ENCODE measurements at places on chromosomes 4 and X.
A peak's percentile ranks its signal among the peaks of the same experiment; 100 is the strongest.

DNA sequence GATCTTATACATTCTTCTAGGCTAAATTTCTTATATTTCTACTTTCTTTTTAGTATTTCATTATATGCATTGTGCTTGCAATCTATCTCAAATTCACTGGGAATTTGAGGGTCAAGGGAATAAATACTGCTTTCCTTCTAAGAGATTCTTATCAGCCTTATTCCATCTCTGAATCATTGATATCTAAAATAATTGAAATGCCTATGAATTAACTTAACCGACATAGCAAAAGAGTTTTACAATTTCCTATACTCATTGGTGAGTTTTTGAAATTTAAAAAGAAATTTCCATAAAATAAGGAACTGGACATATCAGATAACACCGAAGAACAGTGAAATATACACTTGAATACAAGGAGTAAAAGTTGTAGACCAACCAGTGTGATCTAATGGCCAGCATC is 373.7 kb downstream of the NAF1 start:
- DNase-seq = no peak

GRCh38 chr4:108601532-108601931 is 18.8 kb upstream of the RPL34 start:
- no peak for DNase-seq

GRCh38 chr4:101039367-101039766 is 308.0 kb downstream of the PPP3CA start:
- DNase-seq = no peak

DNA sequence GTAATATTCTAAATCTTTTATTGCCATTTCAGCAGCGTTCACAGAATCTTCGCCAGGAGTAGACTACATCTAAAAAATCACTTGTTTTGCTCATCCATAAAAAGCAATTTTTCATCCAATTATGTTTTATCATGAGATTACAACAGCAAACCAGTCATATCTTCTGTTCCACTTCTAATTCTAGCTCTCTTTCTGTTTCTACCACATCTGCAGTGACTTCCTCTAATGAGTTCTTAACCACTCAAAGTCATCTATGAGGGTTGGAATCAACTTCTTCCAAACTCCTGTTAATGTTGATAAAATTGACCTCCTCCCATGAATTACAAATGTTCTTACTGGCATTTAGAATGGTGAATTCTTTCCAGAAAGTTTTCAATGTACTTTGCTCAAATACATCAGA is 174.4 kb upstream of the BRWD3 start:
- no peak for DNase-seq

GRCh38 chr4:10856271-10856782 is 171.8 kb upstream of the CLNK start:
- DNase-seq = no peak

GRCh38 chr4:156118507-156119220 is 165.0 kb upstream of the CTSO start:
- DNase-seq = no peak

GRCh38 chr4:42653626-42654560 is 3.0 kb downstream of the ATP8A1 start:
- DNase-seq = peak; percentile 40

DNA sequence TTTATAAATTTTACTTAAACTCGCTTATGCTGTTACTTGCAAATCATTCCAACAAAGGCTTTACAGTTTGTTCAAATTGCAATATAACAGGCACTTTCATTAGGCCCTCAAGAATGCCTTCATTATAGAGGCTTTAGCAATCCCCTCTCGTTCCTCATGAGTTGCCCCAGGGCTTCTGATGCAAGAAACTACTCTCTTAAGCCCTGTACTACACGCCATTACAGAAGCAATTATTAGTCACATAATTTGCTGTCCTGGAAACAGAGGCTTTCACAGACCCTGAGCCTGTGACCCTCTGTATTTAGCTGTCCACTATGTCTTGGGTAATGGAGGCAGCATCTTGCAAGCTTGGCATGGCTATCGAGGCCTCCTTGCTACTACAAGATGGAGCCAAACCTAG is 965.9 kb upstream of the DIAPH2 start:
- DNase-seq = no peak

DNA sequence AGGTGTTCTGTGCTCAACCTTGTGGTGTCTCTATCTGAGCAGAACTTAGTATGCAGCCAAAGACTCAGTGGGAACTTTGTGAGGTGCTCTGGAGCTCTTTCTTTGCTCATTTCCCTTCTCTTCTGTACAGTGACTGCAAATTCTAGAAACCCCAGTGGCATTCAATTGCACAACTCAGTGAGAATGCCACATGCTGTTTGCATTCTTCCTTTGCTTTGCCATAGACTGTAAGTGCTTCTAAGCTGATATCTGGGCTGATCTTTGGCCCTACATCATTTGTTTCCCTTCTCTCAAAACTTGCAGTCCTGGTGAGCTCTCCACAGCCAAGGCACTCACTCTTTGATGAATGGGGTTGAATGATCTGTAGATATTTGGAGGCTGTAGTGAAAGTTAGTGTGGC is 7.0 kb downstream of the PNMA3 start:
- DNase-seq = no peak

DNA sequence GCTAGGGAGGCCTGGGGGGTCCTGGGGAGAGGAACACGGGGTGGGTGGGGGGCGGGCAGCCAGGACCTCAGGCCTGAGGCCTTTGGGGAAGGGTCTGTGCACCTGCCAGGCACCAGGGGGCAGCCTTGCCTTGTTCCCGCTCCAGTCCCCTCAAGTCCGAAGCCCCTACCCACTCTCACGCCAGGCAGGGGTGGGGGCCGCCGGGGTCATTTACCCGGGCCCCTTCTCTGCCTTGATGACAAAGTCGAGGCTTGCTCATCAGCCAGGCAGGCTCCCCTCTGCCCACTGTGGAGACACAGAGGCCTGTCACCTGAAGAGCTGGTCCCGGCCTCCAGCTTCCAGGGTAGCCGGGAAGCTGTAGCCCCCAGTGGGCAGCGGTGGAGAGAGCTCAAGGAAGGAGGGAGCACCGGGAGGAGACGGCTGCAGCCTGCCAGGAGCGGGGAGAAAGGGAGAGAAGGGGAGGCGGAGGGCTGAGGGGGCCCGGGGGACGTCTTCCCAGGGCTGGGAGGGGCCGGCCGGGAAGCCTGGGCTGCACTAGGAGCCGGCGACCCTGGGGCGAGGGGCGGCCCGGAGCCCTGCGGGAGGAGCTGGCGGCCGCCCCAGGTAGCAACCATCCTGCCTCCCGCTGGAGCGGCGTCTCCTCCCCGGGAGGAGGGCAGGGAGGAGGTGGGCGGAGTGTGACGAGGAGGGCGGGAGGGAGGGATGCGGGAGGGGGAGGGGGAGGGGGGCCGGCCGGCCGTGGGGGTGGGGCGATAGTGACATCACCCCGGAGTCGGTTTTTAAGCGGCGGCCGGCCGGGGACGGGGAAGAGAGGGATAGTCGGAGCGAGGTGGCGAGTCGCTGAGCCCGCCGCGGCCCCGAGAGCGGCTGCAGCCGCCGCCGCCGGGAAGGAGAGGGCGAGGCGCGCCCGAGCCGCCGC is at the start of gene SLC6A8:
TSS of gene SLC6A8 (plus strand) at position 806 of the 919 bp plus-strand sequence. CDS start 649 bp downstream, outside the sequence.
- DNase-seq = no peak

GRCh38 chr4:16669036-16669435 is 229.4 kb downstream of the LDB2 start:
- DNase-seq = no peak

DNA sequence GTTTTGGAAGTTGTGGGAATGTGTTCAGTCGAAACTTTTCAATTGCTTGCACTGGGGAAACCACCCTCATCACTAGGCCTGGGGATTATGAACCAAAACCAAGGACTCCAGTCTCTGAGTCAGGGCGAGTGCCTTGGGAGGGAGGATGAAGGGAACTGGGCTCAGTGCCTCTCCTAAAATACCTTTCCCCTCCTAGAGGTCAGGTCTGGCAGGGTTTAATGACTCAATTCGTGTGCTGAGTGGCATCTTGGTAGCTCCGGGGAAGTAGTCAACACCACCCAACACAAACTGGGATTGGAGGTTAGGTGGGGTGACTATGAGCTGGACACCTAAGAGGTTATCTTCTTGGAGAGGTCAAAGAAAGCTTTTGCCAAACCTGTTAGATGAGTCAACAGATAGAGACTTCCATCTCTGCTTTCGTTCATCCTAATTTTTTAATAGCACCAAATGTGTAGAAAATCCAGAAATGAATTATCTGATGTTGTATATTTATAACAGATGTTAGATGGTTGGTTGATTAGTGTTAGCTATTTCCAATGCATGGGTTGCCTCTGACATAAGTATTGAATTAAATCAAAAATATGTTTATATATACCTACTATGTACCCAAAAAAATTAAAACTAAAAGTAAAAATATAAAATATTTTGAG is 202.8 kb downstream of the SHROOM3 start:
- DNase-seq = no peak

GRCh38 chr4:153156263-153156662 is 48.0 kb upstream of the TRIM2 start:
- DNase-seq = peak; percentile 80

DNA sequence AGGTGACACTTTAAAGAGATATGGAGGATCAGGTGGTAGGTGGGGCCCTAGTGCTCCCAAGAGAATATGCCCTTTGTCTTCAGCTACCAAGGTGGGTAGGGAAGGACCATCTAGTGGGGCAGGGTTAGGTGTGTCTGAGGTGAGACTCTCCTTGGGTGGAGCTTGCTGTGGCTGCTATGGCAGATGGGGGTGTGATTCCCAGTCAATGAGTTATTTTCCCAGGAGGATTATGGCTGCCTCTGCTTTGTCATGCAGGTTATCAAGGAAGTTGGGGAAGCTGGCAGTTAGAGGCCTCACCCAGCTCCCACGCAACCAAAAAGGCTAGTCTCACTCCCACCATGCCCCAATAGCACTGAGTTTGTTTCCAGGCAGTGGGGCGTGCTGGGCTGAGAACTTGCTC is 18.0 kb upstream of the SPIN2A start:
- no peak for DNase-seq

DNA sequence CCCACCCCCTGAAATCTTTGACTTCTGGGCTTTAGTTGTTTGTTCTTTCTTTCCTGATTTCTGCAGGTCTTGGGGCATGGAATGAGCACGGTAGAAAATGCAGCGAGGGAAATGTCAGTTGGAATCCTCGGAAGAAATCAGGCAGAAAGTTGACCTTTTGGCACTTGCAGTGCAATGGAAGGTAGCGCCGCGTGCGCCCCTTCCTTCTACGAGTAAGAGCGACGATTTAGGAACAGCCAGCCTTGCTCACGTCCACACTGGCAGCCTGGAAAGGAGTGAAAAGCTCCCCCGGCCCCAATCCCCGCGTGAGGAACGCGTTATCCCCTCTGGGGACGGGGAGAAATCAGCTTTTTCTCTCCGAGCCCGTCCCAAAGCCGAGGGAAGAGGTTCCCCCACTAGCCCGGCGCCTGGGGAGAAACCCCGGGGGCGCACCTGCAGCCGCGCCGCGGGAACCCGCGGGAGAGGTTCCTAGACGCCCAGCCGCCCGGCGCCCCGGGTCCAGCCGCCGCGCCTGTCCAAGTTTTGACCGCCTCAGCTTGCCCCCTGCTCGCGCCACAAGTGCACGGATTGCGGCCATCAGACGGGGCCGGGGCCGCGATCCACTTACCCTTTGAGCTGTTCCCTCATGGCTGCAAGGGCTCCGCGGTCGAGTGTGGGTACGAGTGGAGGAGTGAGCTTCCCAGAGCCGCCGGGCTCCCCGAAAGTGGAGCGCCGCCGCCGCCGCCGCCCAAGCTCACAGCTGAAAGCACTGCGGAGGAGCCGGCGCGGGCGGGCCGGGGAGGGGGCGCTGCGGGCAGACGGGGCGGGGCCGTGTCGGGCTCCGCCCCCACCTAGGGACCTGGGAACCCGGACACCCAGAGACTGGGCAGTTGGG is 194.6 kb upstream of the FTHL17 start:
- no peak for DNase-seq

GRCh38 chr4:97105347-97106099 is 1037.8 kb downstream of the STPG2 start:
- DNase-seq = no peak
